ENCODE measurements at places on chromosomes 2 and 18.

DNA sequence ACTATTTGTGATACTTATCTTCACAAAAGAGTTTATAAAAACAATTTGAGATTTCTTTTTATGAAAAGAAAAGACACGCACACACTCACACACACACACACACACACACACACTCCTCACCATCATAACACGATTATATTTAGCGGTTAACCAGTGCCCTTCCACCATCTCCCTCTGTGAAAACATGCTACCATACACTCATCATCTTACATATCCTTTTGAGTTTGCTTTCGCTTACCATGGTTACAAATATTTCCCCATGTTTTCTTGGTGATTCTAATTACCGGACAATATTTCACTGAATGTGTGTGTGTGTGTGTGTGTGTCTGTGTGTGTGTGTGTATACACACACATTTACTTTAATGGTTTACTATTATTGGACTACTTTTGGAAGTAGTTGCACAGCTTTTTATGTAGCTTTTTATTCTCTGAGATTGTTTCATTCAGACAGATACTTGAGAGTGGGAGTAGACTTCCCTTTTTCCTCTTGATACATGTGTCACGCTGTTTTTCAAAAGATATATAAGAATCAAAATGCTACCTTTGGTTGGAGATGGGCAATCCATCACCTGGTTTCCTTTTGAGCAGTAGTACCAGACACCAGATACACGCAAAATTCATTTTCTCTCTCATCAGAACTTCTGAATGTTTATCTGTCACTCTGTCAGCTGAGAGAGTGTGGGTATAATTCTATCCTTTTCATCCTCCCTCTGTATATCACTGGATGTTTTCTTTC is 138.1 kb downstream of the SETBP1 start:
- peak; percentile 52 for ATAC-seq

GRCh38 chr2:148877403-148877740 is 2.3 kb downstream of the KIF5C start:
- no peak for ATAC-seq

- ATAC-seq, result peak; percentile 77
These were observed 66.2 kb downstream of the STAT1 start for GRCh38 chr2:190947711-190948251.

GRCh38 chr2:45823723-45824206 is 172.3 kb downstream of the PRKCE start:
- no peak for ATAC-seq

GRCh38 chr2:157782057-157782845 is 93.9 kb downstream of the ACVR1 start:
- peak; percentile 36 for ATAC-seq

DNA sequence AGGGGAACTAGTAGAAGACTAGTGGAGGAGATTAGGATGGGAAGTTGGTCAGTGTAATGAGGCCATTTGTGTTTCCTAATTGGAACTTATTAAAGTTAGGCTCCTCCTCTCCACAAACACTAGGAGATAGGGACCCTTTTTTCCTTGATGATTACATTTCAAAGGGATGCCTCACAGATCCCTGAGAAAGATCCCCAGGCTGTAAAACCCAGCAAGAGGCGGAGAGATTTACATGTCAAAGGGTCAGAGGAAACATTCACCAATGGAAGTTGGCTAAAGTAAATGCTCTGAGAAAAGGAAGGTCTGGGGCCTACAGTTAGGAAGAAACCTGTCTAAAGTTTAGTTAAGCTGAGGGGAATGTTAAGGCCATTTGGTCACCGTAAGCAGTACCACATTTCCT is 1.4 kb upstream of the CCDC85A start:
- ATAC-seq, result no peak

GRCh38 chr2:46977899-46978298 is 62.3 kb upstream of the MCFD2 start:
- no peak for ATAC-seq

DNA sequence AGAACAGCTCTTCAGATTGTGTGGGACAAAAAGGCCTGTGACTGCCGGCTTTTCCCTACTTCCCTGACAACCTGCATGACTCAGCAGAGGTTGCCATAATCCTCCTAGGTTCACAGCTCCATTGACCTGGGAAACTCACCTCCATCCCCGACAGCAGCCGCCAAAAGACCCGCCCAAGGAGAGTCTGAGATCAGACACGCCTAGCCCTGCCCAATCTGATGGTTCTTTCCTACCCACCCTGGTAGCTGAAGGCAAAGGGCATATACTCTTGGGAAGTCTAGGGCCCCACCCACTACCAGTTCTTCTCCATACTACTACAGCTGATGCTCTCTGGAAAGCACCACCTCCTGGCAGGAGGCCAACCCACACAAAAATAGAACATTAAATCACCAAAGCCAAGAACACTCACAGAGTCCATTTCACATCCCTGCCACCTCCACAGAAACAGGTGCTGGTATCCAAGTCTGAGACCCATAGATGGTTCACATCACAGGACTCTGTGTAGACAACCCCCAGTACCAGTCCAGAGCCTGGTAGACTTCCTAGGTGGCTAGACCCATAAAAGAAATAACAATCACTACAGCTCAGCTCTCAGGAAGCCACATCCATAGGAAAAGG is 140.6 kb downstream of the NETO1 start:
- ATAC-seq, result no peak

Measured in activated CD4-positive, CD25-positive, alpha-beta regulatory T cell treated with anti-CD3 and anti-CD28 coated beads, Interleukin-2, amount 50 U/mL, for 24 hours (primary cell).